A549 treated with RU486 at 1 μM for 4 hours (cell line): ENCODE measurements at places on chromosomes 7 and 10. TPM values are rescaled to one million over a fixed set of nuclear protein-coding genes. Genes with fewer than 3 reads are reported as not detected.

Gene HOXA7
- 4.0 to 5.2 TPM (median 5.0 TPM) in 5 replicates for total RNA-seq

Gene GJC3
- 0.14 to 0.31 TPM (median 0.21 TPM) in 4 of 5 replicates, not detected in the other for total RNA-seq

Gene FKBP6
- total RNA-seq = not detected in 5 replicates

Gene MRC1
- total RNA-seq = 0.01 to 0.08 TPM (median 0.05 TPM) in 4 of 5 replicates, not detected in the other

Gene COL1A2
- 0.03 to 0.08 TPM in 2 of 5 replicates, not detected in the others for total RNA-seq

Gene C7orf57
- total RNA-seq = 0.17 to 0.32 TPM (median 0.21 TPM) in 4 of 5 replicates, not detected in the other

Gene LLCFC1
- not detected in 5 replicates for total RNA-seq

Gene CFAP70
- total RNA-seq = 0.11 to 0.16 TPM (median 0.14 TPM) in 5 replicates

Gene TAS2R3
- total RNA-seq = not detected in 5 replicates

Gene GPR26
- total RNA-seq = not detected in 5 replicates

Gene SMURF1
- 23.6 to 29.8 TPM (median 27.5 TPM) in 5 replicates for total RNA-seq

Gene ANAPC16
- total RNA-seq = 67.5 to 87.3 TPM (median 83.8 TPM) in 5 replicates

Gene MACC1
- total RNA-seq = not detected in 5 replicates

Gene SLC26A3
- not detected in 5 replicates for total RNA-seq

Gene PRSS37
- not detected in 5 replicates for total RNA-seq

Gene HOXA10
- 6.4 to 8.3 TPM (median 7.5 TPM) in 5 replicates for total RNA-seq

Gene CCL26
- 8.2 to 14.4 TPM (median 9.9 TPM) in 5 replicates for total RNA-seq

Gene PPP1R17
- not detected in 5 replicates for total RNA-seq
